Sigmoid colon (tissue), 7 donors: ENCODE measurements at places on chromosomes 1 and 21. TPM values are rescaled to one million over a fixed set of nuclear protein-coding genes. Genes with fewer than 3 reads are reported as not detected.

Gene PEAR1
- 4.2 TPM for total RNA-seq

Gene FAM229A
- 13.8 TPM for total RNA-seq

Gene CYP4A11
- total RNA-seq, result not detected

Gene FOXO6
- 1.1 TPM for total RNA-seq

Gene FMO5
- 1.9 TPM for total RNA-seq

Gene XCL1
- not detected for total RNA-seq

Gene MPL
- not detected for total RNA-seq

Gene NFIA
- 79.7 TPM for total RNA-seq

Gene KIF14
- total RNA-seq, result 0.27 TPM

Gene ESRRG
- 0.33 TPM for total RNA-seq
